ENCODE measurements at places on chromosomes 16 and 17. TPM values are rescaled to one million over a fixed set of nuclear protein-coding genes. Genes with fewer than 3 reads are reported as not detected.

DNA sequence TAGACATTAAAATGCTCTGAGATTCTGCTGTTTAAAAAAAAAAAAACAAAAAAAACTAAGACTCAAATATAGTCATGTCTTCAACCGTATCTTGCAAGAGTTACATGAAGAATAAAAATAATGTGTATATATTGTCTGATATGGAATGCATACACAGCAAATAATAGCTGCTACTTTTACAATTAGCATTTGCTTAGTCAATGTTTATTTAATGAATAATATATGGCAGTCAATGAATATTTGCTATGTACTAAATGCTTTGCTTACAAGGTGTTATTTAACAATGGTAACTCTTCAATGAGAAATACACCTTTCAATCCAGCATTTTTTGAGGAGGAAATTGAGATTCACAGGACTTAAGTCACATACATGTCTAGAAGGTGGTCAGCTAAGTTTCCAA, 718.8 kb upstream of the SOX9 start:
- no peak for DNase-seq

RTN4RL1 gene
- 11.2 TPM for total RNA-seq

- DNase-seq: no peak
Measured at GRCh38 chr17:78324391-78325075, 35.3 kb downstream of the SOCS3 start.

DNA sequence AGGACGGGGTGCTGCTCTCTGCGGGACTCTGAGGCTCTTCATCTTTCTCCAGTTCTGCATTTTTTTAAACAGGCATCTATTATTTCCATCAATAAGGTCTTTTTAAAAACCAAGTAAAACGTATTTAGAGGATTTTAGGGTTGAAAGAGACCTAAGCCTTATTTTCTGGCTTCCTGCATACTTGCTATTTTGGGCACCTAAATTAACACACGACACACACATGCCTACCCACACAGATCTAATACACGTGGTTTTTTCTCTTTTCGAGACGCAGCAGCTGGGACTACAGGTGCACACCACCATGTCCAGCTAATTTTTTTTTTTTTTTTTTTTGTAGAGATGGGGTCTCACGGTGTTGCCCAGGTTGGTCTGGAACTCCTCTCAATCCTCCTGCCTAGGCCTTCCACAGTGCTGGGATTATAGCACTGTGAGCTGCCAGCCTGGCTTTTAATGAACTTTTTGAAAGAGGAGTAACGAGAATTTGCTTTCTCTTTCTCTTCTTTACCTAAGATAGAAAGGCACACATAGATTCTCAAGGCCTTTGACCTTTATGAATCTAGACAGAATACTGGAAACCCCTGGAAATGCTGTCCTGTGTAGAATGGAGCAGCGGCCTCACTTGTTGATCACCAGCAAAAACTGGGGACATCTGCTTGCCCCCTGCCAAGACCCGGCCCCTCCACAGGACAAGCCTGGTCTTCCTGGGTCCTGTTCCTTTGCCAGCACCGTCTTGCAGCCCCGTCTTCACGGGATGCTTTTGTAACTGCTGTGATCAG, 13.8 kb downstream of the DNAAF8 start:
- DNase-seq: no peak

DNA sequence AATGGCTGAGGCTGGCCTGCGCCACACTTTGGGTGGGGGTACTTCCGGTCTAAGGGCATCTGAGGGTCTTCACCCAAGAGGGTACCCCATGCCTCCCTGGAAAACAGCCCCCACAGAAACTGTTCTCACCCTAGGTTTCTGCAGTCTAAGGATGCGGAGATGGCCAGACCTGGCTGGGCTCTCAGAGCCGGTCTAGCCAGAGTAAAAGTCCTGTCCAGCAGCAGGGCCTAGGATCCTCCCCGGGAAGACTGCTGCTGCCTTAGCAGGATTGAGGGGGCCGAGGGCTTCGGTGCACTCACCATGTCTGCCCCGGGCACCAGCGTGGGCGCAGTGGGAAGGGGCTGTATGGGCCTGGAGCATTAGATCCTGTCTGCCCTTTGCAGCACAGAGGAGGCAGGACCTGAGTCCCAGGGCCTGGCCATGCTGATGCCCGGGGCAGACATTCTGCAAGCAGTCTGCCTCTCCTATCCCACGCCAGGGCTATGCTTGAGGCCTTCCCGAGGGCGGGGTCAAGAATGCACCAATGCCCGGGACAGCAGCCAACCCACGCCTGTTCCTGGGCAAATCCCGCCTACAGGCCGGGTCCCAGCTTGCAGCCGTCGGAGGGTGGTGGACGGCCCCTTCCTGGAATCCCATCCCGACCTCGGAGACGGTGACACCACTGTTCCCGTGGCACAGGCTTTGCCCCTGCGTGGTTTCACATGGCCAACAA, 54.7 kb downstream of the CBFA2T3 start:
- DNase-seq: peak; percentile 94

GRCh38 chr16:1212616-1213194, 12.4 kb downstream of the TPSG1 start:
- DNase-seq: no peak

- DNase-seq: no peak
Measured at GRCh38 chr16:58467905-58468304, 32.0 kb upstream of the NDRG4 start.

DNA sequence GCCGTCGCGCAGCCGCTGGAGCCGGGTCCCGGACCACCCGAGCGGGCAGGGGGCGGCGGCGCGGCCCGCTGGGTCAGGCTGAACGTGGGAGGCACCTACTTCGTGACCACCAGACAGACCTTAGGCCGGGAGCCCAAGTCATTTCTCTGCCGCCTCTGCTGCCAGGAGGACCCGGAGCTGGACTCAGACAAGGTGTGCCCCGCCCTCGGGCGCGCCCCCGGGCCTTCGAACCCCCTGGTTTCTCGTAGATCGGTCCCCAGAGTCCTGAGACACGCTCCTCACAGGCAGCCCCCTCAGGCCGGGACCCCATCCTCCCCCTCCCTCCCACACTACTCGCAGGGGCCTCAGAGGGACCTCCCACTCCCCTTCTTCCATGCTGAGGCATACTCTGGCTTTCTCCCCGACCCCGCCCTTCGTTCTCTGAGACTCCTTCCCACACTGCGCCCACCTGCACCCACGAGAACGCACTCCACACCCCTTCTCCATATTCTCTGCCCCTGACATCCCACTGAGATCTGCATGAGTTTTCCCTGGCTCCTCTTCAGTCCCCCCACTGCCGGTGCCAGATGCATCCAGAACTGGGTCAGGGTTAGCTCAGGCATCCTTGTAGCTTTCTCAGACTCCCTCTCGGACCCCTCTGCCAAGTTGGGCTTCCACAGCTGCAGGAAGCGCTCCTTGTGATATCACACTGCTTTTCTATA, 523 bp downstream of the KCTD2 start:
- peak; percentile 88 for DNase-seq

GRCh38 chr17:82583720-82584234, 64.2 kb downstream of the FOXK2 start:
- DNase-seq: no peak

Data from mesenteric fat pad (tissue), 1 donor.